ENCODE measurements at places on chromosomes 12 and 14.

GRCh38 chr14:37081856-37082255 lies 90.5 kb downstream of the SLC25A21 start:
- no peak for DNase-seq

GRCh38 chr12:46946137-46946536 lies 120.3 kb upstream of the SLC38A4 start:
- no peak for DNase-seq

DNA sequence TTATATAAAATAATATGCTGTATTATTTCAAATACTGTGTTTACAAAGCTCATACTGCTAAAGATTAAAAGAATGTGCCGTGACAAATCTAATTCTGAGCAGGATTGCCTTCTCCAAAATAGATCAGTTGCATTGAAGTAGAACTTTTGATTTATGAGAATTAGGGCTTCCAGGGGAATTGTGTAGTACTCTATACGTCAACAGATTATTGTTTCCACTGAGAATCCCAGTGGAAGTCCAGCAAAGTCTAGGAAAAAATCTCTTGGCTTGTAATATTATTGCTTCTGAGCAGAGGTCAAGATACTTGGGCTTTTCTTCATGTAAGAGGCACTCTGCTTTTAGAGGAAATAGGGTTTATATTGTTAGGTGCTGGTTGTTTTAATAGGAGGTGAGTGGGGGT lies 133.9 kb downstream of the TRHDE start:
- DNase-seq, result no peak

- DNase-seq, result no peak
Measured at GRCh38 chr14:66539034-66539433, 31.1 kb downstream of the GPHN start.

- no peak for DNase-seq
Measured at GRCh38 chr14:95341115-95341514, 21.4 kb upstream of the CLMN start.

GRCh38 chr14:58782011-58782410 lies 144.2 kb downstream of the DACT1 start:
- DNase-seq, result no peak

DNA sequence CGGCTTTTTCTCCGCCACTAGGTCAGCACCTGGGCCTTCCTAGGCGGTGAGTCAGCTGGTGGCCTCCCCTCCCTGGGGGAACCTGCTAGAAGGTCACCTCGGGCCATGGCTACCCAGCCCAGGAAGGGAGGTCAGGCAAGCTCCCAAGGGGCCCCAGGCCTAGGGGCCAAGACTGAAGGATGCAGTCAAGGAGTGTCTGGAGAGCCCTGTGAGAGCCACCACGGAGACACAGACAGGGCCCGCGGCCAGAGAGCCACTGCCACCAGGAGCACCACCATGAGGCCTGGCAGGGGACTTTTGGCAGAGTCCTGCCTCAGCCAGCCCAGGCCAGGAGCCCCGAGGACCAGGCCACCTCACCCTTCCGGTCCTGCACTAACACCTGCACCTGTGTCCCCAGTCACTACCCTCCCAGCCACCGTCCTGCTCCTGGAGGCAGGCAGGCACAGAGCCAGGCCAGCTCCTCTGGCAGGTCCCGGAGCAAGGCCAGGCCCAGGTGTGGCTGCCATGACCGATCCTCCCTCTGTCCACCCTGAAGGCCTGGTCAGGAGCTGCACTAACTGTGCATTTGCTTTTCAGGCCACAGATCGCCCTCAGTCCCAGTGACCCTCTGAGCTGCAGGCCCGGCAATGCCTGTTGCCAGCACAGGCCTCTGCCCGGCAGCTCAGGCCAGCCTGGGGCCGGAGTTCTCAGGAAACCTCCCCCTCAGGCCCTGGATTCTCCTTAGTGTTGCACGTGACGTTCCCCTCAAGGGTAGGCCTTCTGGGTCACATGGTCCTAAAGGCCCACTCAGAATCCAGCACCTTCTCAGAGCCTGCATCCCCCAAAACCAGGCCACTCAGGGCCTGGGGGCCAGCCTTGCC lies 6.9 kb downstream of the PHETA1 start:
- no peak for DNase-seq

GRCh38 chr12:79016181-79016580 lies 151.6 kb downstream of the SYT1 start:
- DNase-seq, result no peak

- DNase-seq, result no peak
Measured at GRCh38 chr14:89891055-89891454, 63.5 kb downstream of the EFCAB11 start.

GRCh38 chr12:19080918-19081317 lies 48.6 kb upstream of the PLEKHA5 start:
- DNase-seq, result no peak
